ENCODE measurements at places on chromosomes 16 and 17.
A peak's percentile ranks its signal among the peaks of the same experiment; 100 is the strongest.

DNA sequence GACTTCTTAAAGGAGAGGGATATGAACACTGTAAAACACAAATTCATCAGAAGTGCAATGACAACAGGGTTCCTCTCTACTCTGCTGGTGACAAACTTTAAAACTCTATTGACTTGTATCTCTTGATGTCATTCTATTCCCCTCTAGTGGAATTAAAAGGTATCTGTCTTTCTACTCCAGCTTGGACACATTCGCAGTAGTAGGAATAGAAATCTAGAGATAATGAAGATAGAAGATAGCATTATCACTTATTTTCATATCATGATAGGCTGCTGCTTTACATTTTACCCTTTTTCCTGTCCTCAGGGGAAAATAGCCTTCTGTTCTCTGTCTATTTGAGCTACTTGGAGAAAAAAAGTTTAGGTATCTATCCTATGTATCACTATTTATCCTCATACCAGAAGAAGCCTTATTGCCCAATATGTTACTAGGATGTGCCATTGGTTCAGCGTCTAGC lies 209.6 kb upstream of the CACNG5 start:
- no peak for DNase-seq

- DNase-seq: no peak
Observed at GRCh38 chr16:66510711-66511601, 39.0 kb downstream of the TK2 start.

- no peak for DNase-seq
Observed at GRCh38 chr17:4236456-4236855, 27.3 kb downstream of the ANKFY1 start.

DNA sequence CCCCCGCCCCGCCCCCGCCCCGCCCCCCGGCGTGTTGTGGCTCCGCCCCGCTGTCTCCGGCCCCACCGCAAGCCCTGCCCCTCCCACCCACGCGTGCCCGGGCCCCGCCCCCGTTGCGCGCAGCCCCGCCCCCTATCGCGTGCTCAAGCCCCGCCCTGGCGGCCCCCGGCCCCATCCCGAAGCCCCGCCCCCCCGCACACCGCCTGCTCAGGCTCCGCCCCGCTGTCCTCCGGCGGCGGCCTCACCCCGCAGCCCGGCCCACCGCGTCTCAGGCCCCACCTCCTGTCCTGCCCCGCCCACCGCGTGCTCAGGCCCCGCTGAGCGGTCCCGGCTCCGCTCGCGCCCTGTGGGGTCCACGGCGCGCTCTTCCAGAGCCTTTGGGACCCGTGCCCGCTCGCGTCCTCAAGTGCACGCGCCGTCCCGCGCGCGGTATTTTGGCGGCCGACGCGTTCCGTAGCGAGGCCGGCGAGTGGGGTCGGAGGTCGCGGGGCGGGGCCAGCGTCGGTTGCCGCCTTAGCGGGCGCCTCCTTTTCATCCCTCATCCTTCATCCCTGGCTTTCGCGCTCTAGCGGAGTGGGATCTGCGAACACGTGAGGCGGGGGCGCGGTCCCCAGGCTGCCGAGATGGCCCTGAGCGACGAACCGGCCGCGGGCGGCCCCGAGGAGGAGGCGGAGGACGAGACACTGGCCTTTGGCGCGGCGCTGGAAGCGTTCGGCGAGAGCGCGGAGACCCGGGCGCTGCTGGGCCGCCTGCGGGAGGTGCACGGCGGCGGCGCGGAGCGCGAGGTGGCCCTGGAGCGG lies at the start of gene TBCD:
TSS of gene TBCD (plus strand) at position 495 of the 800 bp plus-strand sequence. CDS start at position 624, 129 bp downstream.
- peak; percentile 71 for DNase-seq

- DNase-seq: peak; percentile 7
Observed at GRCh38 chr16:10521681-10522274, 58.6 kb downstream of the EMP2 start.

DNA sequence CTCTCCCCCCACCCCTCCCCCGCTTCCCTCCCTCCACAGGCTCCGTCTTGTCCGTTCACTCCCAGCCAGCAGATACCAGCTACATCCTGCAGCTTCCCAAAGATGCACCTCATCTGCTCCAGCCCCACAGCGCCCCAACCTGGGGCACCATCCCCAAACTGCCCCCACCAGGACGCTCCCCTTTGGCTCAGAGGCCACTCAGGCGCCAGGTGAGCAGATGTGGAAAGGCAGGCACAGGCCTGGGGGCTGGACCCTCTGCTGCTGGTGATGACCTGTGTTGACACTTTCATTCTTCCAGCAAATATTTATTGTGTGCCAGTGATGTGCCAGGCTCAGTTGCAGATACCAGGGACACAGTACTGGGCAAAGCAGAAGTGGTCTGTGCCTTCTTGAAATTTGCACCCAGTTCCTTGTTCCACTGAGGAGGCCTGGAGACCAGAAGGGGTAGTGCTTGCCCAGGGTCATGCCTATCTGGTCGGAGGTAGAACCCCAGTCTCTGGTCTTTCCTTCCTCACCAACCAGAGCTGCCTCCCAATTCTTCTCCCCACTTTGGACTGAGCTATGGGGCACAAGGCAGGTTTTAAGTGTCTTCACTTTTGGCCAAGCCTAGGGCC lies 10.3 kb upstream of the ABCC3 start:
- no peak for DNase-seq

DNA sequence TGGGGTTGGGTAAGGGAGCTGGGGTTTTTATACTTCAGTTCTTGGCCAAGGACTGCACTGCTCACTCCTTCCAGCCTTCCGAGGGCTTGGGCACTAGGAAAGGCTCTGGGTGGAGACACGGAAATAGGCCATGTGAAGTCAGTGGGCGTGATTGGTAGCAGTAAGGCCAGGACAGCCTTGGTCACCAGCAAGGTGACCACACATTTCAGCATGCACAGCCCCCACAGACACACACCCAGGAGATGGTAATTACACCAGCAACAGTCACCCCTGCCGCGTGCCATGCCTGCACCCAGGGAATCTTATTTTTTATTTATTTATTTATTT lies 252.5 kb downstream of the SEC14L1 start:
- DNase-seq: no peak

DNA sequence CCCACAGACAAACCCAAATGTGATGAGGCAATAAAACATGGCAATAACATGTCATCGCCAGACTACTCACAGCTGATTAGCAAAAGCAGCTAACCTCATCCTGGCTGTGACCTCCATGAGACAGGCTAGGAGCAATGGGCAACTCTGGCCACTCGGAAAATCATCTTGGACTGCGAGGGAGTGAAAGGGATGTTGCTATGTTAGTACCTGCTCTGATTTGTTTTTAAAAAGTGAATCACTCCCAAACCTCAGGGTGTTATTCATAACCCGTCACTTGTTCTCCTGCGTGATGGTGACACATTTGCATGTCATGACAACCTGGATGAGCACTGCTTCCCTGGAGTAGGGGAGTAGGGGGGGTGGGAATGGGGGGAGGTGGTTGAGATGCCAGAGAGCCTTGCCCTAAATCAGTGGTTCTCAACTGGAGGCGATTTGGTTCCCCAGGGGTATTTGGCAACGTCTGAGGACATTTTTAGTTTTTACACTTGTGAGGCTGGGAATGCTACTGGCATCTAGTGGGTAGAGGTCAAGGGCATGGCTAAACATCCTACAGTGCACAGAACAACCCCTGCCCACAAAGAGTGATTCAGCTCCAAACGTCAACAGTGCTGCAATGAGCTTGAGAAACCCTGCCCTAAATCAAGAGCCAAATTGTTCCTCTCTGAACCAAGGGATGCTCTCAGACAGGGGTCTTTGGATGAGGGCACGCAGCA lies 241.7 kb downstream of the SOX9 start:
- DNase-seq: no peak

GRCh38 chr16:84583995-84584394 lies 33.9 kb downstream of the COTL1 start:
- no peak for DNase-seq

GRCh38 chr17:66906321-66907278 lies 57.9 kb upstream of the CACNG4 start:
- peak; percentile 23 for DNase-seq

- no peak for DNase-seq
Observed at GRCh38 chr16:49472598-49472997, 99.0 kb downstream of the C16orf78 start.

GRCh38 chr17:13582776-13583547 lies 18.8 kb downstream of the HS3ST3A1 start:
- no peak for DNase-seq

- no peak for DNase-seq
Observed at GRCh38 chr16:442976-443375, 17.5 kb downstream of the RAB11FIP3 start.

DNA sequence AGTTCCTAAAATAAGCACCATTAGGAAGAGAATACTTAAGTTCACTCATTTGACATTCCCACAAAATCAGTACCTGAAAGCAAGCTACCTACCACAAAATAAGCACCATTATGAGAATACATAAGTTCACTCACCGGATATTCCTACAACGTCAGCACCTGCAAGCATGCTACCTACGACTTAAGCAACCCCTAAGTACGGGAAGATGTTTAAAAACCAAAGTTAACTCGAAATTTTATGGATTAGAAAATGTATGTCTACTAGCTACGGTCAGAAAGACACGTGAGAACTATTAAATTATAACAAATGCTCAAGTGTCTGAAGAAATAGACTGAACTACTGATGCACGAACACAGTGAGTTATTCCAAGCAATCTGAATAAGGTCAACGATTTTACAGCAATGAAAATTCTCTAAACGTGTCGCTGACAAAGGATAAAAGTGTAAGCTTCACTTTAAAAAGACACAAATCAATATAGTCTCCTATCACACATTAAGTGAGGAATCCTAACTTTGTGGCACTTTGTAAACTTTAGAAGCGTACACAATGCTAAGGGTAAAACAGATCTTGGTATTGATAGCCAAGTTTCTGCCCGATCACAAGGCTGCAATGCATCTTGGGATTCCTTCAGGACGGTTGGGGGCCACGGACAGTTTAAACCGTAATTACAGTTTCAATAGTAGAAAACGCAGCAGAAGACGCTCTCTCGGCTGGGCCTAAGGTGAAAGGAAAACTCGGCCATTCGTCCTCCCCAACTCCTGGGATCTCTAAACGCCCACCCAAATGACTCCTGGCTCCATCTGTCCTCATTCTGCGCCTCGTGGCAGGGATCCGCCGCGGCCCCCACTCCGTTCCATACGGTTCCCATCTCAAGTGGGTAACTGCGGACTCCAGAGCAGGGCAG lies 1.3 kb downstream of the GSPT1 start:
- DNase-seq: no peak

DNA sequence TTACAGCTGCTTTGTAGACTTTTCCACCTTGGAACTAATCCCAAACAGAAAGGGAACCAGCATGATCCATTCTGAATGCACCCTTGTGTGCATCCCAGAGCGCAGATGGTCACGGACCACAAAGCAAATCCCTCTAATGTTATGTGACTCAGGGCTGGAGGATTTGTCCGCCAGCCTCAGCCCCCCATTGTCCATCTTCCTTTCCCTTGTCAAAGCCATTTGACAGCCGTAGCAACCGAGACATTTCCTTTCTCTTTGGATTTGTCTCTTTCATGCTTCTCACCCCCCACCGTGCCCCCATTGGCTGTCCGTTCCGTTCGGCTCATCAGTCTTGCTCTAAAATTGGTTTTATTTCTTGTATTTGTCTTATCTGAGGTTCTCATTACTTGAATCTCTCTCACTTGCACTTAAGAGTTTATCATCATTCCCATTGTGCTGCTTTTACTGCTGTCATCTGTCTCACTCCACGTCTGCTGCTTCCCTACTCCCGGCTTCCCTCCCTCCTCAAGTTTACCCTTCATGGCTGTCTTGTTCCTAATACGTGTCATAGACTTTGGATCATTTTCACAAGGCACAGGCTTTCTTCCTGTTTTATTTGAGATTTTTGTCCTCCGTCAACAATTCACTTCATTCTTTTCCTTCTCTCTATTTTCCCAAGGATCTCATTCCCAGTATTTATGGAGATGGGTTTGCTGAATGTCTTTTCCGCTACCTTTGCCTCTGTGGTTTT lies 163.4 kb upstream of the ERCC4 start:
- no peak for DNase-seq

GRCh38 chr16:87098361-87098760 lies 218.8 kb downstream of the C16orf95 start:
- no peak for DNase-seq

DNA sequence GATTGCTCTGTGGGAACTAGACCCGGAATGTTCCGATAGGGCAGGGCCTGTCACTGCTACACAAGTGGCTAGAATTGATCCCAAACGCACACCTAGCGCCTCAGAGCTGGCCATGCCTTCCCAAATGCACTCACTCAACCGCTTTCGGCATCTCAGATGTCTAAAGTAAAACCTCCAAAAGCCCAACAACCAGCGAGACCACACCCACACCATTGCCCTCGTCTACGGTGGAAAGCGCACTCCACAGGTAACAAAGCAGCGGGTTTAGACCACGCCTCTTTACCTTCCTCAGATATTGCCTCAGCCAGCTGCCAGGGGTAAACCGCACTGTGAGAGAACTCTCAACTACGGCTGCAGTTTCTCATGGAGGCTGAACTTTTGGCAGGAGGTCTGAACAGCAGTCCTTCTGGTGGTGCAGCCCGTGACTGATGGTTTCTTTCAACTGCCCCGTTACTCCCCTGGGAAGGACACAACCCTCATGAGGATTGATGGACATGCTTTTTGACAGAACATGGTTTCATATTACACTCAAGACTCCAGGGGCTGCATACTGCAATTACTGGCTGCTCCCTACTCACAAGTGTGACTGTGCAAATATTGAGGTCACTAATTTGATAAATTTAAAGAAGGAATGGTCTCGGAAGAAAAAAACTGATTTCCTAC lies 34.5 kb downstream of the USP7 start:
- no peak for DNase-seq

GRCh38 chr17:3615160-3615870 lies 6.1 kb upstream of the TRPV1 start:
- no peak for DNase-seq

GRCh38 chr16:800834-801511 lies 439 bp upstream of the GNG13 start:
- DNase-seq: no peak

- no peak for DNase-seq
Observed at GRCh38 chr16:77679391-77679790, 42.9 kb upstream of the NUDT7 start.

DNA sequence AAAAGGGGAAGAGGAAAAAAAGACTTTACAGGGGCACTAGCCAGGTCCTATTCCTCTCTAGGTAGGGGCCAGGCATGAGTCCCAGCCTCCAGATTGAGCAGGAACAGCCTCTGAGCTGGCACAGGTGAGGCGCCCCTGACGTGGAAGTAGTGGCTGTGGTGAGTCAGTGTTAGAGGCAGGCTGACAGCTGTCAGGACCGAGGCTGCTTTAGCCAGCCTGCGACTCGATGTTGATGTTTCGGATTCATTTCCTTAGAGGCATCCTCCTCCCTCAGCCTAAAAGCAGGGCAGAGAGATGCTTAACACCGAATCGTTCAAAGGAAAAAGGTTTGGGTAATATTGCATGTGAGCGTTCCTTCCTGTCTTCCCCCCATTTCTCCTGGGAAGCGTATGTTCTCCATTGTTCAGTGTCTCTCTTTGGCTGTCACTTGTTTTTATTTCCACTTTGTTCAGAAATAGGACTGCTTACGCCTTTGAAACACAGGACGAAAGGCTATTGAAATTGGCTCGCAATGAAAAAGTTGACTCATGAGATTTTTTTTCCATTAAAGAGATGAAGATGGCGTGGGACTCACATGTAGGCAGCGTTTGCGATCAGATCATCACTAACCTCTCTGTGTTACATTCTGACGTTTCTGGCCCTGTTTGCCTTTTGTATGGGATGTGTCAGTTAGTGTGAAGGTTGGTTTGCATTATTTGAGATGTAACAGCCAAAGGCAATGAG lies 1.3 kb downstream of the KIAA0513 start:
- peak; percentile 51 for DNase-seq
